ENCODE measurements at places on chromosomes 6 and 20. TPM values are rescaled to one million over a fixed set of nuclear protein-coding genes. Genes with fewer than 3 reads are reported as not detected.

- no peak for DNase-seq
Observed at GRCh38 chr6:104718672-104719071, 141.0 kb downstream of the HACE1 start.

DNA sequence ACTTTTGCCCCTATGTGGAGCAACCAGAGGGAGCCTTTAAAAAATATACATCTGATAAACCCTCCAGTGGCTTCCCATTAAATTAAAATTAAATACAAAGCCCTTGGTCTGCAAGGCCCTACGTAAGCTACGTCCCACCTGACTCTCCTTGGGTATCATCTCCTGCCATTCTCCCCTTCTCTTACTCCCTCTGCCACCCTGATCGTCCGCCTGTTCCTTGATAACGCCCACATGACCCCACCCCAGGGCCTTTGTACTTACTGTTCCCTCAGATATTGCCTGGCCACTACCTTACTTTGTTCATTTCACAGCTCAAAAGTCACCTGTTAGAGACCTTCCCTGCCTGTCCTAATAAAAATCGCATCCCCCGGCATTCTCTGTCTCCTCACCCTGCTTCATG is 5.4 kb upstream of the NFATC2 start:
- DNase-seq = no peak

GRCh38 chr6:105196076-105196475 is 16.3 kb upstream of the POPDC3 start:
- DNase-seq = no peak

- DNase-seq = no peak
Observed at GRCh38 chr20:13267231-13267630, 46.2 kb downstream of the ISM1 start.

NOX3 gene
- polyA plus RNA-seq = 1.6 TPM

PGC gene
- polyA plus RNA-seq = not detected

STMN3 gene
- 35.1 TPM for polyA plus RNA-seq

GSTA2 gene
- polyA plus RNA-seq = not detected
